ENCODE measurements at places on chromosomes 5 and 9.

DNA sequence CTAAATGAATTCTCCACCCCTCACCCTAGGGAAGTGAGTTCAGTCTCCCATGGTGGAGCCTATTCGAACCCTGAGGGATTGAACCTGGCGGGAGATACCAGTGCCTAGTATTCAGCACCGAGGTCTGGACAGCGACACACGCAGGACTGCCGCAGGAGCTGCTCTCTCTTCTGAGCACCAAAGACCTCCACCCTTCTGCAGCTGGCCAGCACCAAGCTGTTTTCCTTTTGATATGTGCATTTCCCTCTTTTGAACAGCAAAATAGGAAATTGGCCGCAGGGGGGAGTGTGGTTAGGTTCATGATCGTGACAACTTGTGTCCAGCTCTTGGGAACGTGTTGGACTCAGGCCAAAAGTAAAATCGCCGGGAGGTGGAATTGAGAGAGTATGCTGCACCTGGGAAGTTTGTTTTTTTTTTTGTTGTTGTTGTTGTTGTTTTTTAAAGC is 1.2 kb upstream of the PCSK1 start:
- peak; percentile 44 for DNase-seq

DNA sequence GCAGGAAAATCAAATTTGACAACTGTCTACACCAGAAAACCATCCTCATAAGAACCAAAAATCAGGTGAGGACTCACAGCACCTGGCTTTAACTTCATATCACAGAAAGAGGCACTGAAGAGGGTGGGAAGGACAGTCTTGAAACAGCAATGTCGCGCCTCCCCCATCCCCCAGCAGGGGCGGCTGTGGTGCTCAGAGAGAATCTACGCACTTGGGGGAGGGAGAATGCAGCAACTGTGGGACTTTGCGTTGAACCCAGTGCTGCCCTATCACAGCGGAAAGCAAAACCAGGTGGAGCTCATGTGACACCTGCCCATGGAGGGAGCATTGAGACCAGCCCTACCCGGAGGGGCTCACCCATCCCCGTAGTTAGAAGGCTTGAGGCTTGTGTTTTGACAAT is 191.8 kb downstream of the MSX2 start:
- DNase-seq, result no peak

DNA sequence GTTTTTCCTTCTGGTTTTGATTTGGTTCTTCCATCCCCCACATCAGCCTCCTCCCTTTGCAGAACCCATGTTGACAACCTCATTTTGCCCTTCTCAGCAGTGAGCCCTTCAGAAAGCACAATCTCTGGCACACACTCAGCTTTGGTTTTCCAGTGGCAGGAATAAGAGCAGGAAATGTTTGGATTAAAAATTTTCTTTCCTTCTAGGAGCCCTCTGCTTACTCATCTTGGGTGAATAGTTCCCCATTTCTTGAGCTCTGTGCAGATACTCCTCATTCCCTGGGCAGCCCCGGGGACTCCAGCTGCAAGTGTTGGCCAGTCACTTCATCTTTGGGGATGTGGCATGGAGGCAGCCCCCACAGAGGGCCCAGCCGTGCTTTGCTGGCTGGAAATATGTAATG is 170.5 kb downstream of the NR3C1 start:
- no peak for DNase-seq

- DNase-seq, result no peak
These were observed 7.7 kb downstream of the IL13 start for GRCh38 chr5:132665574-132666080.

DNA sequence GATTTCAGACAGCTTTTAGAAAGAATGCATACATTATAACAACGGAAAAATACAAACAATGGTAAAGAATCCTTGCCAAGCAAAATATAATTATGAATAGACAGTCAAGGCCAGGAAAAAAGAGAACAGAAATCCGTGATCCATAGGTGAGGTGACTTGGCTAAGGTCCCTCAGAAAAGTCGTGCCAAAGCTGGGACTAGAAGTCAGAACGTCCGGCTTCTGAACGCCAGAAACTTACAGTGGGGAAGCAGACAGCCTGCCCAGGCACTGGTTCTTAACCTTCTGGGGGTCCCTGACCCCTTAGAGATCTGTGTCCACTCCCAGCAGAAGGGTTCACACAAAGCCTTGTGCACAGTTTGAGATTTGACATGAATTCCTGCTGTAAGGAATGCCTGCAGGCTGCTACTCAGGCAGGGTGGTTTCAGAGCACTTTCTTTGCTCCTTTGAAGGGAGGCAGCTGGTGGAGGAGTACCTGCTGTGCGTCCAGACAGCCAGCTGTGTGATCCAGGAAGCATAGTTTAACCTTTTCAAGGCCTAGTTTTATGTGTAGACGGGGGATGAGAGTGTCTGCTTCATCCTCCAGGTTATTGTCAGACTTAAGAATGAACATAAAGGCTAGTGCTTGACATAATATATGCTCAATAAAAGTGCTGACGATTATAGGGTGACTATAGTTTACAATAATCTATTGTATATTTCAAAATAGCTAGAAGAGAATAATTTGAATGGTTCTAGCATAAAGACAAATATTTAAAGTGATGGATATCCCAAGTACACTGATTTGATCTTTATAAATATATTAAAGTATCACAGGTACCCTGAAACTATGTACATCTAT is 852 bp downstream of the ARHGEF37 start:
- DNase-seq, result no peak

DNA sequence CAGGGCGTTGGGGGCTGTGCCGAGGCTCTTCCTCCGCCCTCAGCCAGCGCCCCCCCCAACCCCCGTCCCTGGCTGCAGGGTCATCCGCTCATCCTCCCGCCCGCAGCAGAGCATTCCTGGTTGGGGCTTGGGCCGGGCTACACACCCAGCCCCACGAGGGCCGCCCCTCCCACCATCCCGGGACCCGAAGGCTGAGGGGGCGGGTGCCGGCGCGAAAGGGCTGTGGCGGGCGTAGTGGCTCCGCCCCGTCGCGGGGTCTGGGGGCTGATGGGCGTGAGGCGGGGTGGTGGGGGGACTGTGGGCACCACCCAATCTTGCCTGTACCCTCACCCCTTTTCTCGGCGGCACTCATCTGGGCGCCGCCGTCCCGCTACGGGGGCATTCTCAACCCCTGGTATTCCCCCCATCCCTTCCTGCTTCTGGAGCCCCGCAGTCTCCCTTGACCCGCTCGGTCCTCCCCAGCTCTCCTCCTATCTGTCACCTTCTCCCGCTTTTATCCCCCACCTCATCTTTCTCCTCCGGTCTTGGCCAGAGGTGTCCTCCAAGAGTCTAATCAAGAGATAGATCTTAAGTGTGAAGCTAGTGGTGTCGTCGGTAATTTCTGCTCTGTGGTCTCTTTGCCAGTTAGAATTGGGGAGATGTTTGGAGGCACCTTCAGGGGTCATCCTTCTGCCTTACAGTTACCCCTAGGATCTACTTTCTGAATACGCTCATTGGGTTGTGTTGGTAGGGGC is 1.6 kb downstream of the FER start:
- no peak for DNase-seq

GRCh38 chr5:75052192-75053053 is at the start of gene GCNT4:
Gene GCNT4 (minus strand): TSS chr5:75052558. CDS start chr5:75030037, 22,521 bp downstream.
- peak; percentile 38 for DNase-seq

- no peak for DNase-seq
These were observed 68.3 kb downstream of the IQGAP2 start for GRCh38 chr5:76471406-76471805.

DNA sequence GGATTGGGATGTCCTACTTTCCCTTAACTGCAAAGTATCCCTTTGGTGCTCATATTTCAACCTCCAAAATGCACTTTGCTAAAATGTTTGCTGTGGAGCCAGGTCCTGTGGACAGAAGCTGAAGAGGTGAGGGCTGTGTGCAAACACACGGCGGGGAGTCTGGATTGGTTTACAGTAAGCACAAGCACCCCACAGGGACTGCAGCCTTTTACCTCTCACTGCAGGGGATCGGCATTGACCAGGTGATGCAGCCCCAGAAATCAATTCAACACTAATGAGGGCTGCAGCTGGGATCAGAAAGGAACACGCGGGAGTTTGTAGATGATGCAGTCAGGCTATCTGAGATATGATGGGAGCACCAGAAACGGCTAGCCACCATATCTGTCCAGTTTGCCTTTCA is 450.9 kb downstream of the CCDC171 start:
- DNase-seq, result no peak

- no peak for DNase-seq
These were observed 29.8 kb upstream of the SLCO6A1 start for GRCh38 chr5:102528600-102528999.

DNA sequence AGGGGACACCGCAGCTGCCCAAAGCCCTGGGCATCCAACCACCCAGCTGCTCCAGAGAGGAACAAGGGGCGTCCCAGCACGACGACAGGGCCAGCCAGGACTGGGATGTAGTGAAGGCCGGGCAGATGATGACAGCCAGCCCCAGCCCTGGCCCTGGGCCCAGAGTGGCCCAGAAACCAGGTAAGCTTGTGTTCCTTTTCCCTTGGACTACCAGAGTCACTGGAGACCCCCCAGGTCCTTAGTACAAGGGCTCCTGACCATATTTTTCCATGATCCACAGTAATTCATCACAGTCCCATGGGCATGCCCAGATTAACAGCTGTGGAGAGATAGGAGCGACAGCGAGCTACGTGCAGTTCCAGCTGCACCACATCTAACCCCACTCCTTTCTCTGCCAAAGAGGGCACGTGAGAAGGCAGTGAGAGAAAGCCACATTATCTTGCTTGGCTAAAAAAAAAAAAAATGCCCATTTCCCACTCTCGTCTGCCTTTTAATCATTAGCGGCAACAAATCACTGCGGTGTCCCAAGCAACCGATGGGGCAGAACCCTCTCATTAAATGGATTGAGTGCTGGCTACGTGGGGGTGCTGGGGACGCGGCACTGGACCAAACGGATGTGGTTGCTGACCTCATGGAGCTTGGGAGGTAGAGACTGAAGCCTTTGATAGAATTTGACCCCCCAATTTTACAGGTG is 21.7 kb upstream of the SYNPO start:
- DNase-seq, result no peak

GRCh38 chr5:178074266-178074952 is 38.9 kb upstream of the N4BP3 start:
- DNase-seq, result peak; percentile 8

DNA sequence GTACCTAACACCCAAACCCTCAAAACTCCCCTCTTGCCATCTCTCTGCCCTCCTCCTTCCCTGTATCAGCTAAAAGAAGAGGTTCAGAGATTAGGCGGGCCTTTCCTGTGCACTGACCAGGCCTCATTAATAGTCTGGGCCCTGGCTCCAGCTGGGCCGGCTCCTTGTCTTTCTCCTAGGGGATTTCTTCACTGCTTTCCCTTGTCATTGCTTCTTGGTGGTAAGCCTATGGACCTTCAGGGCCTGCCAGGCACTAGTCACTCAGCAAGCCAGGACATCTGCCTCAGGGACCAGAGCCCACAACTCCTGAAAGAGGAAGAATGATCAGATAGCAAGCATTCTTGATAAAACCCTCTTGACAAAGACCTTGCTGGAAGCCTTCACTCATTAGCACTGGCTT is 50.9 kb downstream of the MRRF start:
- no peak for DNase-seq

DNA sequence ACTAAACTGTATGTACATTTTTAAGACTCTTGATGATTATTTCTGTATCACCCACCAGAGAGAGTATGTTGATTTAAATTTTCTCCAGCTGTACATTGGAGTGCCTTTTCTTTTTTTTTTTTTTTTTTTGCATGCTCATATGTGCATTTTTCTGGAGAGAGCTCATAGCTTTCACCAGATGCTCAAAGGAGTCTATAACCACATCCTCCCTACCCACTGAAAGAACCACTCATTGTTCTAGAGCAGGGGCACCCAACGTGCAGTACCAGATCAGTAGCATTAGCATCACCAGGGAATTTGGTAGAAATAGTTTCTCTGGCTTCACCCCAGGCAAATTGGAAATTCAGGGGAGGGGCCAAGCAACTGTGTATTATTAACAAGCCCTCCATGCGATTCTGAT is 53.9 kb upstream of the TMEM171 start:
- no peak for DNase-seq

All from activated naive CD4-positive, alpha-beta T cell treated with Interleukin-2 at 50 U/mL for 16 hours (primary cell).